Left forelimb (tissue), 1 donor: ENCODE measurements at places on chromosomes 7 and 10.

- no peak for DNase-seq
Observed at GRCh38 chr10:86711513-86712316, 43.4 kb downstream of the LDB3 start.

- DNase-seq, result no peak
Observed at GRCh38 chr7:10708447-10708846, 265.2 kb upstream of the PHF14 start.

GRCh38 chr7:73919694-73920375 lies 58.9 kb downstream of the TMEM270 start:
- DNase-seq, result no peak

GRCh38 chr10:130634816-130635215 lies 498.6 kb downstream of the GLRX3 start:
- DNase-seq, result no peak

GRCh38 chr7:144835155-144835611 lies 670 bp downstream of the TPK1 start:
- DNase-seq, result peak; percentile 78

DNA sequence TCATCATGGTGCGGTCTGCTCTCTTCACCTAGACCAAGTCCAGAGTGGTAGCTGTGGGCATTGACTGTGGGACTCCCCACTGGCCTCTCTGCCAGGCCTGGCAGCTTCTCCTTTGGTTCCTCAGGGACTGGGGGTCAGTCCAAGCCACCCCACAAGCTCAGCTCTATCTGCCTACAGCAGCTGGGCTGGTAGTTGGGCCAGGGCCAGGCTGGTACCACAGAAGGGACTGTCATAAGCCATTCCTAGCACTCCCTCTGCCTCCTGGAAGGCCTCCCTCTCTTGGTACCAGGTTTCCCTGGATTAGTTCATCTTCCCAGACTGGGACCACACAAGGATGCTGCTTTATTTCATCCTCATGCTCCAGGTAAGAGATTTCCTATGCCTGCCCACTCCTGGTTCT lies 24.2 kb upstream of the UNC5B start:
- no peak for DNase-seq

DNA sequence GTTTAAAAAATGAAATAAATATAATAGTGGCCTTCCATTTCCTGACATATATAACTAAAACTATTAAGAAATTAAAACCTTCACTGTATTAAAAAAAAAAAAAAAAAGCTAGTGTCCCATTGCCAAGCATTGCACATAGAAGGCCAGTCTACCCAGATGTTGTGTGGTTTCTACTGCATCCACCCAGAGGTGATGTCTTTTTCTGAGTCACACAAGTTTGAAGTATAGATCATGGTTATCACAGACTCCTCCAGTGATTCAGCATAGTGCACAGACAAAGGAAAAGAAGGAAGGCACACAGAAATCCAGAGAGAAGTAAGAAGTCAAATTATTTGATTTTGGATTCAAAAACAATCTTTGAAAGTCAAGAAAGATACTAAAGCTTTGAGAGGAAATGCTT lies 429.0 kb downstream of the ETV1 start:
- DNase-seq, result no peak

DNA sequence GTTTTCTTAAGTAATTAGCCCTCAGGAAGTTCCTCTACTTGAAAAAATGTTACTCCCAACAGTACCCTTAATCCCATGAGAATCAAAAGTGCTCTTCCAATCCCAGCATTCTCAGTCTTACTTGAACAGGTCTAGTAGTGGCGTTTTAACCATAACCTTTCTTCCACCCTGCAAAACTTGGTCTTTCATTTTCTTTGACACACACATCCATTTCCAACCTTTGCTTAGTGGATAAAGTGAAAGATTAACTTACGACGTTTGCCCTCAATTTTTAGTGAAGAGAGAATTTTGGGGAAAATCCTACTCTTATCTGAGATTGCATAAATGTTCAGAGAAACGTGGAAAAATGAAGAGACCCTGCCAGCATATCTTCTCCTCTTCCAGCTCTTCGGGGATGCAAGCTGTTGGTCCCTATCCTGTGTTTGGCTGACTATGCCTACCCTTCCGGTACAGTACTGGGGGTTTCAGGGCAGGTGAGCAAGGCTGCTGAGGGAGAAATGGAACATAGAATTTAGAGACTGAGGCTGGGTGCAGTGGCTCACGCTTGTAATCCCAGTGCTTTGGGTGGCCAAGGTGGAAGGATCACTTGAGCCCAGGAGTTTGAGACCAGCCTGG lies 18.8 kb downstream of the WBP1L start:
- DNase-seq, result no peak

GRCh38 chr10:78283069-78283682 lies 249.5 kb downstream of the RPS24 start:
- DNase-seq, result no peak

- DNase-seq, result peak; percentile 89
Observed at GRCh38 chr7:151172273-151173141, 5.0 kb upstream of the GBX1 start.

- DNase-seq, result no peak
Observed at GRCh38 chr10:77664696-77665095, 27.1 kb upstream of the KCNMA1 start.

GRCh38 chr10:87721781-87722180 lies 62.1 kb downstream of the PAPSS2 start:
- DNase-seq, result no peak

- no peak for DNase-seq
Observed at GRCh38 chr10:102841827-102842345, 4.7 kb upstream of the CYP17A1 start.

GRCh38 chr7:154984601-154985188 lies 18.2 kb downstream of the PAXIP1 start:
- no peak for DNase-seq

DNA sequence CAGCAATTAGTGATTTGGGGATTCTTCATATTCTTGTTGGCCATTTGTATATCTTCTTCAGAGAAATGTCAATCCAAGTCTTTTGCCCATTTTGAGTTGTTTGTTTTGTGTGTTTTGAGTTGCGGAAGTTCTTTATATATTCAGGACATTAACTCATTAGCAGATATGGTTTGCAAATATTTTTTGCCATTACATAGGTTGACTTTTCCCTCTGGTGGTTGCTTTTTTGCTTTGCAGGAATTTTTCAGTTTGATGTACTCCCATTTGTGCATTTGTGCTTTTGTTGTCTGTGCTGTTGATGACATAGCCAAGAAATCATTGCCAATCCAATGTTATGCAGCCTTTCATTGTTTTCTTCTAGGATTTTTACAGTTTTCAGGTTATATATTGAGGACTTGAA lies 63.6 kb upstream of the DNAJC1 start:
- DNase-seq, result no peak

DNA sequence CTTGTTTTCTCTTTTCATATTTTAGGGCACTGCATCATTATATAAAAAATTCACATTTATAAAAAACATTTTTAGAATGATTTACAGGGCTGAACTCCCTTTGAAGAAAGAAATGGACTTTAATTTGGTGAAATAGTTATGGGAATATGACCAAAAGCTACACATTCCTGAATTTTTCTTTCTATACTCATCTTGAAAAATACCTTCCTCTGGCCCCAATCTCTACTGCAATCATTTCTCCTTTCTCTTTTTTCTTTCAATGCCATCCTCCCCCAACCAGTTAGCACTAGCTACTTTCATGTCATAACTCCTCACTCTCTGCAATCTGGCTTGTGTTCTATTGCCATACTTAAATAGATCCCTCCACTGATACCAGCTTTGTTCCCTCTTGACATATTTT lies 6.2 kb downstream of the WNT8B start:
- DNase-seq, result no peak

- DNase-seq, result no peak
Observed at GRCh38 chr7:130822642-130823041, 88.6 kb upstream of the KLF14 start.

DNA sequence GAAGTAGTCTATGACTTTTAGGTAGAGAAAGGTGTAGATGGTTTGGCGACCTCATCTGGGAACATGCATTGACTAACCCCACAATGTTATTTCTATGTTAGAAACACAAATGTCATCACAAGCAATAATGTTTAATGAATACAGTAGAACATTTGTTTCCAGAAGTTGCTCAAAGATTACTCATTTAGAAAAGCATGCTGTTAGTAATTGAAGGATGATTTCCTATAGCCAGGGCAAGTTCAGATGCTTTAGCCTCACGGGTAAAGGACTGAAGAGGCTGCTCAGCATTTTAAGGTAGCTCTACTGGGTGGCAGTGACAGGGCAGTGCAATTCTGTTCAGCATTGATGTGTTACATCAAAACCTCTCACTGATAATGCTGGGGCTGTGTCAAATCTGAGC lies 199.3 kb upstream of the FZD1 start:
- no peak for DNase-seq

- DNase-seq, result no peak
Observed at GRCh38 chr7:106419455-106420182, 134.8 kb upstream of the NAMPT start.

GRCh38 chr10:110837418-110838171 lies 34.1 kb upstream of the PDCD4 start:
- no peak for DNase-seq

- no peak for DNase-seq
Observed at GRCh38 chr7:17094963-17095574, 203.4 kb upstream of the AHR start.

GRCh38 chr7:98058186-98058585 lies 48.5 kb upstream of the LMTK2 start:
- DNase-seq, result no peak

- no peak for DNase-seq
Observed at GRCh38 chr10:46266306-46266985, 20.4 kb upstream of the ANTXRL start.

GRCh38 chr7:147207988-147208387 lies 1091.4 kb downstream of the CNTNAP2 start:
- DNase-seq, result no peak

- DNase-seq, result no peak
Observed at GRCh38 chr10:110023785-110024465, 16.1 kb downstream of the ADD3 start.

DNA sequence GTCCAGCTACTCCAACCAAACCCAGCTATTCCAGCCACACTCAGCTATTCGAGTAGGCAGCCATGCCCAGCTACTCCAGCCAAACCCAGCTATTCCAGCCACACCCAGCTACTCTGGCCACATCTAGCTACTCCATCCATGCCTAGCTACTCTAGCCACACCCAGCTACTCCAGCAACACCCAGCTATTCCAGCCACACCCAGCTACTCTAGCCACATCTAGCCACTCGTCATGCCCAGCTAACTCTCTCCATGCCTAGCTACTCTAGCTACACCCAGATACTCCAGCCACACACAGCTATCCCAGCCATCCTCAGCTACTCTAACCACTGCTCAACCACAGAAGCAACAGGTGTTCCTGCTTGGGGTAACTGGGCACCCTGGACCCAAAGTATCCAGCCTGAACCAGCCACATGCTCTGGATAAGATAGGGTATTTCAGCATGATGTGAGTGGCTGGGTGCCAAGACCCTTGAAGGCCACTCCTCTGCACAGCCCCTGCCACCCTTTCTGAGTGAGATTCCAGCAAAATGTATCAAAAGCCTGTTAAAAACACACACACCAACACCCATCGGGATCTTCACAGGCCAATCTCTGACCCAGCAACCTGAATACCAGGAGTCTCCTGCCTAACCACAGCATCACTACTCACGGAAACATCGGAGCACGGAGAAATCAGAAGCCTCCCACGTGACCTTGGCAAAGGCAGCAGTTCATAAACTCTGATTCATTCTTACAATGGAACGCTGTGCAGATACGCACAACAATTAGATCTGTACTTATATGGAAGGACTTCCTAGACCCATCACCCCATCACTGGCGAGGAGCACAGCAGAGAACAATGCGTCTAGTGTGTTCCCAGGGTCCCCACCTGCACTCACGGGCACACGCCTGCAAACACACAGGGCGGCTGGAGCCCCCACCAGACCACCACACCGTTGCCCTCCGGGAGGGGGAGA lies 51.8 kb upstream of the DNAAF5 start:
- DNase-seq, result no peak

DNA sequence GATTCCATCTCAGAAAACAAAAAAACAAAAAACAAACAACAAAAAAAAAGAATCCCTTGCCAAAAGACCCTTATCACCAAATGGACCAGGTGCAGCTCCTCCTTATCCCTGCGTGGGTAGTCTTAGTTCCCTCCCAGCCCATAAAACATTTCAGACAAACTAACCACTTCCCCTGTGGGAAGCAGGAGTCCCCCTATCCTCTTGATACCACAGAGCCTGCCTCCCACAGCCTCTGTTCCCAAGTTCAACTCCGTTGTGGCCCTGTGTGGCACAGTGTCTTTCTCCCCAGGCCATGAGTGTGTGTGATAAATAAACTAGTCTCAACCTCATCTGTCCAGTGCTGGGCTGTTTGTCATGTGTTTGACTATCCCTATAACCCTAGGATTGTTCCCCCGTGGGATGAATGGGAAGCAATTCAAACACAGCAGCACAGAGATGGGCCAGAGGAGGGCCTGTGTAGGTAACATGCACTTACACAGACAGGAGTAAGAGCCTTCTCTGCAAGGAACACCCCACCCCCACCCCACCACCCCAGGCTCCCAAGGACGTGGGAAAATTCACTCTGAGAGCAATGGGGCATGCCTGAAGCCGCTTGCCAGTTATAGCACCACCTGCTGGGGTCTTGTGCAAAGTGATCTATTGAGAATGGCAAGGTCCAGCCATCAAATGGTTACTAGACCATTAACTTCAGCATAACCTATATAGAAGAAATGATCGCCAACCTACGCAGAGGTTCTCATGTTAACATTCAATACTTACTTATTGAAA lies 147.1 kb upstream of the GHITM start:
- DNase-seq, result no peak

DNA sequence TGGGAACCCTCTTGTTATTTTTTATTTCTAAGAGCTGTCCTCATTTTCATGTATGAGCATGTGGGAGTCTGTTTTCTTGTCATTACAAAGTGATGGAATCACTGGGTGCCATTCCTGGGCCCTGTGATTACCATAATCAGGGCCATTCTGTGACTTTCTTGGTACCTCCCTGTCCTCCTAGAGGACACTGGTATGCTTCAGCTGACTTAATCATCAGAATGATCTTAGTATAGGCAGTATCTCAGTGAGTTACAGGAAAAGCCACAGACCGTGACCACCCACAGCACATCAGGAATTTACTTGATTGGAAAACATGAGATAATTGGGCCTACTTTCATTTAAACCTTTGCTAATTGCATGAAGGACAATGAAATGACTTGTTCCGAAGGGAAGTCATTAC lies 7.2 kb downstream of the NOM1 start:
- no peak for DNase-seq

- peak; percentile 70 for DNase-seq
Observed at GRCh38 chr7:128168667-128169210, 72.3 kb upstream of the LEP start.

- DNase-seq, result no peak
Observed at GRCh38 chr10:118865998-118866693, 111.4 kb upstream of the CACUL1 start.

DNA sequence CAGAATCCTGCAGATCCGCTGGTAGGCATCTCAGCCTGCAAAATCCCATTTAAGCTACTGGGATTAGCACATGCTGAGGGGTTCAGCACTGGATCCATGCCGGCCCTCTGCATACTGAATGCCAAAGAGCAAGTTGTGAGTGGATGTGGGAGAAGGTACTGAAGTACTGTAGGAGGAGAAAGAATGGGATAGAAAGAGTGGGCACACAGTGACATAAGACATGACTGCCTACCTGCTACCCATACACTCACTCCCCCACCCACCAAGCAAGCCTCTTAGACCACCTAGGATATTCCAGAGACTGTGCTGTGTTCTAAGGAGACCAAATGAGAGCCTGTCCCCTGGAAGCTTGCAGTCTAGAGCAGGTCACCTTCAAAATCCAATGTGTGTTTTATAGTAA lies 215.9 kb downstream of the FRMD4A start:
- DNase-seq, result no peak
